Lung (tissue), 17 donors: ENCODE measurements at places on chromosomes 1 and 21.

DNA sequence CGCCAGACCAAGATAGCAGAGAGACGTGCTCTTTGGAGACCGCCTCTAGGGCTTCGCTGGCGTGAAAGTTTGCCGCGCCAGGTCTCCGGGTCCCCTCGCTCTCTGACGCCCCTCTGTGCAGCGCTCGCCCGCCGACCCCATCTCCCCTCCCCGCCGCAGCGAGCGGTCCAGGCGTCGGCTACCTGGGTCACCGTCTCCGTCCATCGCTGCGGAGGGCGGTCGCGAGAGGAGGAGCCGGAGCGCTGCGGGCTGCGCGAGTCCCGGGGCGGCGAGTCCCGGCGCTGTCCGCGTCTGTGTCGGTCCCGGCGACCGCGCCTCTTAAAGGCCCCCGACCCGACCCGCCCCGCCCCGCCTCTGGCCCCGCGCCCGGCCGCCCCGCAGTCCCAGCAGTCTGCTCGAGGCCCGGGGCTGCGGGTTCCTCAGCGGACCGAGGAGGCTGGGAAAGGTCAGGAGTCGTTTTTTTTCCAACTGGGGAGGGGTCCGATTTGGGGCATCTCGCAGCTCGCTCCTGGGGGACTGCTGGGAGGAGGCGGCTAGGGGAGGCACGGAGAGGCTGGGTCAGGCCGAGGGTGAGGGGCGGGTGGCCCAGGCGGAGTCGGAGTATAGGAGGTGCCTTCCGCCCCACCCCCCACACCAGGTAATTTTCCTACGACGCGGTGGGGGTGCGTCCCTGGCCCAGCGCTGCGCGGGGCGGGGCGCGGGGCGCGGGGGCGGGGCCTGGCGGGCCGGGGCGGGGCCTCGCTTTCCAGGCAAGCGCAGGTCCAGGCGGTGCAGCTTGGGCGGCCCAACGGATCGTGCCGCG, at the start of the genes FBXO2 and FBXO44:
TSS of gene FBXO2 (minus strand) at position 293 of the 802 bp plus-strand sequence. CDS start at position 204, 89 bp downstream.
TSS of gene FBXO44 (plus strand) at position 741 of the 802 bp plus-strand sequence. CDS start 959 bp downstream, outside the sequence.
- DNase-seq: peak; percentile 32

DNA sequence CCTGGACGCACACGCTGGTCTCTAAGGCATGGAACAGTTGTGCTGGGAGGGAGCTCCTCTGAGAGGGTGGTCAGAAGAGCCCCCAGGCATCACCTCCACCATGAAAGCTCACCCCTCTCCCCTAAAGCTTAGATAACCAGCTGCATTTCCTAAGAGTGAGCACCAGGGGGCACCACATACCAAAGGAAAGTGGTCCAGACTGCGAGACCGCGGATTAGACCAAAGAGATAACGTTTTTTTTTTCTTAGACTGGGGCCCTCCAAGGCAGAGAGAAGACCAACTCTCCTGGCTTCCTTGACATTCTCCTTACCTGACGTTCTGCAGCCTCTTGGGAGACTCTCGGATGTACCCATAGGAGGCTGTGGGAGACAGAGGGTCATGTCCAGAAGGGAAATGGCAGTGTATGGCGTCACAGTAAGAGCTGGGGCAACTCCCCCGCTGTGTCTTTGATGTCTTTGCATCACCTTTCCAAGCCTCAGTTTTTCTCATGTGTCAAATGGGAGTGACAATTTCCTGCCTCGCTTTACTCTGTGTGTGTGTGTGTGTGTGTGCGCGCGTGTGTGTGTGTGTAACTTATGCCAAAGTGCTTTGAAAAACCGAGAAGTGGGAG, 12.3 kb upstream of the IFNLR1 start:
- DNase-seq: peak; percentile 75

GRCh38 chr1:243394066-243394465, 138.2 kb downstream of the SDCCAG8 start:
- no peak for DNase-seq

DNA sequence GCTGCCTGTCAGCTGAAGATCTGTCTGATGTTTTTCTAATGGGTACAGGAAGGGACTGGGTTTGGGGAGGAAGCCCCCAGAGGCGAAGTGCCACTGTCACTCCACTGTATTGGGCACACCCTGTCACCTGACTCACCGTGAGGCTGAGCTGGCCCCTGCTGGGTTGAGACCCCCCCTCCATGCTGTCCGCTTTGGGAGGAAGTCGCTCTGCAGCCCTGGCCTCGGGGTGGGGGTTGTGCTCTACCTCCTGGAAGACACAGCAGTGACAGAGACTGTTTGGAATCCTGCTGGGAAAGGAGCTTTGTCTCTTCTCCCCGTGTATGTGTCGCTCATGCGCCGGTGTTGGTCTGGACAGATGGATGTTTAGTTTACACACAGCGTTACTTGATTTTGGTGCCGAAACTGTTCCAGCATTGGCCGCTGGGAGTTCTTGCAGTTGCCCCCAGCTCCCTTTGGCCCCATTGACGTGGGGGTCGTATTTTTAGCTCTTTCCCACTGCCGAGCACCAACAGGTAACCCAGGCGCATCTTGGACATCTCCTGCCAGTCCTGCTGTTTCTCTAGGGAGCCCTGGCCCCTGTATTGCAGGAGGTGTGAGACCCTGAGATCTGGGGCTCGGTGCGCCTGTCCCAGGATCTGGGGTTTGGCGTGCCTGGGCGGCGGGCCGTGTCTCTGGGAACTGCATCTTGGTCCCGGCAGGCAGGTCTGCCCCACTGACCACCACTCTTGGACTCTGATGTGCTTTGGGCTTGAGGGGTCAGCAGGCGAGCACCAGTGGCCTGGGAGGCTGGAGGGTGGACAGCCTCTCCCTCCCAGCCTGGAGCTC, 30.3 kb downstream of the SLX9 start:
- no peak for DNase-seq

- no peak for DNase-seq
Measured at GRCh38 chr1:206882555-206882954, 14.7 kb upstream of the IL24 start.

DNA sequence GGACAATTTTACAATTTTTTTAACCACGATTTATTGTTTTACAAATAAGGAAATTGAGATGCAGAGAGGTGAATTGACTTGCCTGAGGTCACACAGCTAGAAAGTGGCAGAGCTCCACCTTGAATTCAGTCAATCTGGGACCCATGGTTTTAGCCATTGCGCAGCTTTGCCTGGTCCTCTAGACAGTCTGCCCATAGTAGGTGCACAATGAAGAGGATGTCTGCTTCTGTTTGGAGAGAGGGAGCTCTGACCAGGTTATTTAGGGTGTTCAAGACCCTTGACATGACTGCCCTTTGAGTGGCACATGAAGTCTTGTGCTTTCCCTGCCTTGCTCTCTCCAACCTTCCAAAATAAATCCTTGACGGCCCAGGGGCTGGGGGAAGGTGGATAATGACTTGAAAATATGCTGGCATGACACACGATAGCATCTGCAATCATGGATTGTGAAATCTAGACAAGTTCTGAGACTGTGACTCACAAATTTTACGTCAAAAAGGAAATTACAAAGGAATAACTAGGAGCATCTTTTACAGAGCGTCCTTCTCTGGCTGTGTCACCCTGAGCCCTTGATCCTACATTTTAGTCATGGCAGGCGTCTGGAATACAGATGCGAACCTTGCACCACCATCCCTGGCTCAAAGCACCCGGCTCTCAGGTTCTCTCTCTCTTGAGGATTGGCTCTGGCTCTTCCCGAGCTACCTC, 26.2 kb upstream of the ID3 start:
- no peak for DNase-seq

GRCh38 chr1:213333121-213333520, 282.1 kb downstream of the RPS6KC1 start:
- no peak for DNase-seq

DNA sequence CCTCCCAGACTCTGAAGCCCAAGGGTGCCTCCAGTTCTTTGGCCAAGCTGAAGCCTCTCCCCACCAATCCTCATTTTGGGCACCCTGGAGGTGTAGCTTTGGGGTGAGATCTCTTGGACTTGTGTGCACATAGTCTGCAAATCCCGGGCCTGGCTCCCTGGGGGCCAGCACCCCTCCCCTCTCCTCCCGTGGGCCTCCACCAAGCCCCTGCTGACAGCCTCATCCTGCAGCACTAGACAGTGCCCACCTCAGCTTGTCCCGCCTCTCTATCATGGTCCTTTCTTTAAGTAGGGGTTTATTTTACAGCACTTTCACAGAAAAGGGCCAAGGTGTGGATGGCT, 3.2 kb downstream of the GJC2 start:
- DNase-seq: no peak

- DNase-seq: no peak
Measured at GRCh38 chr1:7536891-7537591, 234.1 kb upstream of the VAMP3 start.

DNA sequence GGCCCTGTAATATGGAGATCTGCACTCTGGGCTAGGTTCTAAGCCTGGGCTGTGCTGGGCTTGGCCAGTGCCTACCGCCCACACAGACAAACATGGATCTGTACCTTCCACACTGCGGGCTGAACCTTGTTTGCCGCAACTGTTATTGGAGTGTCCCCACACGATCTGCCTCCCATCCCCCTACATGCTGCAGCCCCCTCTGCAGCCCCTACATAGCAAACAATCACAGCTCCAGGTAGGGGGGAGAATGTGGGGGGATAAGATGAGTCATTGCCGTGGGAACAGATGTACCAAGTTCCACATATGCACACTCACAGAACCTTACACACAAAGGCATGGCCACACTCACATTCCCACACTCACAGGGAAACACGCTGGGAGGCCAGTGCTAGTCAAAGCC, 2.1 kb upstream of the HCRTR1 start:
- DNase-seq: no peak

- no peak for DNase-seq
Measured at GRCh38 chr1:165933446-165934170, 106.2 kb downstream of the UCK2 start.

DNA sequence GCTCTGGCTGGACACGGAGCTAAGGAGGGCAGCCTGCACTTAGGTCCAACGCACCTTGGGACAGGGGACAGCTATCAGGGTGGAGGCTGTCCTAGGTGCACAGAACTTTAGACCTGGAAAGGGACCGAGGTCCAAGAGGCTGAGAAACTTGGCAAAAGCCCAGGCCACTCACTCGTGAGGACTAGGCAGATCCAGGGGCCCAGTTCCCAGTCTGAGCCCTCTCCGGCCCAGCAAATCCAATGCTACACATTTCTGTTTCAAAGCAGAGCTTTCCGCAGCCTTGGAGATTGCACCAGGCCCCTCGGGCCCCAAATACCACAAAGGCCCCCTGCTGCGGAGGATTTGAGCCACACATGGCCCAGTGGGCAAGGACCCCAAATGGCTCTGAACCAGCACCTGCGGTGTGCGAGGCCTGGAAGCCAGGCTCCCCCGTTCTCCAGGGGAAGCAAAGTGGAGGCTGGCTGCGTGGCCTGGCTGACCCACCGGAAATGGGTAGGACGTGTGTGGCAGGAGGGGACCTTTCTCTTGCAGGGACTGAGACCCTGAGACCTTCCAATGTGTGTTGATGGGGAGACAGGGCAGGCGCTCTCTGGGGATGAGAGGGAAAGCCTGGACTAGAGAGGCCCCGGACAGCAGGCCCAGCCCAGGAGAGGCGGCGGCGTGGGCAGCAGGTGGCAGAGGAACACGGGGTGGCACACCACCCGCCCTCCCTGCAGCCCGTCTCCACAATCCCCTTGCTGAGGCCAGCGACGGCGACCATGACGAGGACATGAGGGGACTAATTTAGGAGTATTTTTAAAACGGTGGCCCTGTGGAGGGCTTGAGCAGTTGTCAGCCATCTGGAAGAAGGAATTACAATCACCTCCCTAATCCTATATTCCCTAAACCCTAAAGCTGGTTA, 118.7 kb downstream of the CASZ1 start:
- DNase-seq: no peak

- DNase-seq: no peak
Measured at GRCh38 chr1:236175642-236176336, 33.5 kb downstream of the GPR137B start.

- DNase-seq: no peak
Measured at GRCh38 chr1:46621930-46622329, 5.3 kb upstream of the MOB3C start.

- no peak for DNase-seq
Measured at GRCh38 chr1:175708787-175709186, 34.6 kb downstream of the TNR start.

DNA sequence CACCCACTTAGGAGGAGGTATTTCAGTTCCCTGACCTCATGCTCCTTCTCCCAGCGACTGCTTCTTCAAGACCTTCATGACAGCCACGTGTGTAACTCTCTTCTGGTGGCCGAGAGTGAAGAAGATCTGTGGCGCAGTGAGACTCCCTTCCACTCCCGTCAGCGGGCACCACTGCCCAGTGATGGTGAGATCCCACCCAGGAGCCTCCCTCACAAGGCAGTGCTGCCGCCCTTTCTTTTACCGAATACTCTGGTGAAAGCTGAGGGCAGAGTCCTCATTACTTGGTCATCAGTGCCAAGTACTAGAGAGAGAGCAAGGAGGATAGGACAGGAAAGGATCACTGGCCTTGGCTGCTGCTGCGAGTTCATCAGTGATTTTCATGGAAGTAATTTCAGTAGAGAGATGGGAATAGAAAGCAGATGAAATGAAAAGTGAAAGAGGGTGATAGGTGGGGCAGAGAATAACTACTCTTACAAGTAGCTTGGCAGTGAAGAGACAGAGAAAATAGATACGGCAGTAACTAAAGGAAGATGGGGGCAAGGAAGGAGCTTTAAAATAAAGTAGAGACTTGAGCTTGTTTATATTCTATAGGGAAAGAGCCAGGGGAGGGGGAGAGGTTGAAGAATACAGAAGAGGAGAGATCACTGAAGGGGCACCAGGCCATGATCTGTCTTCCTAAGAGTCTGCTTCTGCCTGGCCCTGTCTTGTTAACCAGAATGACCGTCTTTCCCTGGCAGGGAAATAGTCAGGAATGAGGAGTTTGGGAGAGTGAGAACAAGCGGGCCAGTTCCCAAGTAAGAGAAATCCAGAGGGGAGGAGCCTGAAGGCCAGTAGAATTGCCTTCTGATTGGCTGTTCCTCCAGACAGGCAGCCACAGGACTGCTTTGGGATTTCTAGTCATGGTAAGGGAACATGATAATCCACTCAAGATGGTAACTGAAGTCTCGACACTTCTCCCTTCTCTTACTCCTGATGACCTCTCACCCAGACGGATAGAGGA, 18.3 kb downstream of the HYI start:
- peak; percentile 28 for DNase-seq

DNA sequence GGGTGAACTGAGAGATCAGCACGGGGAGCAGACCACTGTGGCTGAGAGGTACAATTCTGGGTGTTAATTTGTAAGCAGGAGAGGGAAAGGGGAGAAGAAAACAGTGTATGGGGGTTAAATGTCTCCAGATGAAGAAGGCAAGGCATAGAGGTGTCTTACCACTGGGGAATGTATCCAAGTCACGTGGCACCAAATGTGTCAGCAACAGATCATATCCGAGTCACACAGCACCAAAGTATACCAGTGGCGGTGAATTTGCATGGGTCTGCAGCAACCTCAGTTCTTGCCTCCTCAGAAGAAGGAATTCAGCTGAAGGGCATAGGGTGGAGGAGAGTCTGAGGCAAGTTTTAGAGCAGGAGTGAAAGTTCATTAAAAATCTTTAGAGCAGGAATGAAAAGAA, 21.2 kb upstream of the SYCP1 start:
- no peak for DNase-seq

- DNase-seq: peak; percentile 68
Measured at GRCh38 chr21:26732432-26733221, 112.6 kb downstream of the ADAMTS1 start.
